Mesothelial cell of epicardium (in vitro differentiated cells): ENCODE measurements at places on chromosomes 4 and X. TPM values are rescaled to one million over a fixed set of nuclear protein-coding genes. Genes with fewer than 3 reads are reported as not detected.

- no peak for DNase-seq
Measured at GRCh38 chrX:17590892-17591740, 146.2 kb upstream of the SCML1 start.

DNA sequence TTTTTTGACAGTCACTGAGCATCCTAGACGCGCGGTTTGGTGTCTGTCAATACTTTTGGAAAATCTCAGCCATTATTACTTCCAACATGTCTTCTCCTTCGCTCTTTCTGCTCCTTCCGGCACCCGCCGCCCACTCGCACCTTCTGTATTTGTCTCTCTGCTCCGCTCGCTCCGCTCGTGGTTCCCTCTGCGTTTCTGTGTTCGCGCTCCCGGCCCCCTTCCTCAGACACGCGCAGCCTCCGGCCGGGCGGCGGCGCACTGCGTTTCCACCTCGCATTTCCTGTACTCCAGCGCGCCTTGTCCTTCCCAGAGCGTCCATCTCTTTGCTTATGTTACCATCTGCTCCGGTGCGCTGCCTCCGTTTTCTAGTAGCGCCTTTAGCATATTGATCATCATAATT lies 21.1 kb downstream of the PDE6B start:
- no peak for DNase-seq

The RNF4 gene
- total RNA-seq, result 59.8 to 63.8 TPM (median 61.0 TPM) in 3 replicates

The SCML2 gene
- total RNA-seq, result 8.2 to 8.9 TPM (median 8.2 TPM) in 3 replicates

- DNase-seq, result no peak
Measured at GRCh38 chrX:41946235-41946634, 22.9 kb upstream of the CASK start.
